ENCODE measurements at places on chromosomes 12 and 14.

- H3K27ac ChIP-seq, result peak overlapping the region; percentile 52
- H3K27me3 ChIP-seq, result no peaks in the 10 kb centered on the region
- peak overlapping the region; percentile 72 for H3K4me3 ChIP-seq
Measured at GRCh38 chr12:116924558-116925453, 14.1 kb downstream of the FBXW8 start.

GRCh38 chr12:47377414-47378221 lies 297.9 kb upstream of the AMIGO2 start:
- no peak overlapping the region for H3K27ac ChIP-seq
- H3K27me3 ChIP-seq, result no peaks in the 10 kb centered on the region
- no peak overlapping the region for H3K4me3 ChIP-seq
- peaks cover 32% of the 10 kb centered on the region for H3K36me3 ChIP-seq
- DNase-seq, result no peak

GRCh38 chr12:122841544-122842321 lies 6.5 kb downstream of the HIP1R start:
- H3K27me3 ChIP-seq, result no peaks in the 10 kb centered on the region
- no peaks in the 10 kb centered on the region for H3K36me3 ChIP-seq
- no peak overlapping the region for H3K27ac ChIP-seq
- H3K4me3 ChIP-seq, result no peak overlapping the region
- DNase-seq, result no peak

GRCh38 chr14:87185961-87186560 lies 806.9 kb downstream of the GALC start:
- no peaks in the 10 kb centered on the region for H3K36me3 ChIP-seq
- H3K27ac ChIP-seq, result no peak overlapping the region
- DNase-seq, result no peak
